Natural killer cell (primary cell): ENCODE measurements at places on chromosomes 5 and 9. TPM values are rescaled to one million over a fixed set of nuclear protein-coding genes. Genes with fewer than 3 reads are reported as not detected.

FIBCD1 gene
- not detected for total RNA-seq

TLX3 gene
- total RNA-seq: not detected

- H3K4me3 ChIP-seq: no peak overlapping the region
- H3K27me3 ChIP-seq: no peaks in the 10 kb centered on the region
- no peak for DNase-seq
- H3K36me3 ChIP-seq: no peaks in the 10 kb centered on the region
Measured at GRCh38 chr5:143898916-143899591, 87.1 kb downstream of the HMHB1 start.

SLC34A3 gene
- not detected for total RNA-seq

MCC gene
- total RNA-seq: 0.68 TPM

ADAMTSL1 gene
- not detected for total RNA-seq

LURAP1L gene
- not detected for total RNA-seq

DNA sequence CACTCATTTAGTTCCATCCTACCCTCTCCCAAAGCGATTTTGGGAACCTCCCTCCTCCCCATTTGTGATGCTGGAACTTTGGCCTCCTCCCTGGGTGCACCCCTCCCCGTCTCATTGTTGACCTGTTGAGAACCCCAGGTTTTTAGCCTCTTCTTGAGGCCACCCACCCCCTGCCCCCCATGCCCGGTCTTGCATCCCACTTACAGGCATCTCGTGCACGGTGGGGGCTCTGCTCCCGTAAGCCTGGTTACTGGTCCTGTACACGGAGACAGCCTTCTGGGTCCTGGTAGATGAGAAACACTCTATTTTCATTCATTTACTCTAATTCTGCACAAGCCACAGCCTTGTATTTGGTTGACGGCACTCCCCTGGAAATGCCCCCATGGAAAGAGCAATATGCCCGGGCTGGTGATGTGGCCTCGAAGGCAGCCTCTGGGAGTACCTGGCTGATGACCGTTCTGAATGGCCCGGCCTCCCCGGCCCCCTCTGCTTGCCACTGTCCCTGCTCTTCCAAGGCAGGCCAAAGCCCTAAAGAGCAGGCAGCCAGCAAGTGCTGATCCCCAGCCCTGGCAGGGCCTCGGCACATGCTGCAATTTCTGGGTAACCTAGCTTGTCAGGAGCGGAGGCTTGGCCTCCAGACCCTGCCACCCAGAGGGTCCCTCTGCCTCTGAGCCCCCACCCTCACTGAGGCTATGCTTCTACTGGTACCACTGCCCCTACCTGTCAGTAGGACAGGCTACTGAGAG lies 1.9 kb upstream of the MRPS2 start:
- H3K27ac ChIP-seq: no peak overlapping the region
- H3K4me1 ChIP-seq: peaks cover 28% of the 10 kb centered on the region
- no peak overlapping the region for H3K4me3 ChIP-seq
- H3K36me3 ChIP-seq: peaks cover 4% of the 10 kb centered on the region
- no peak for DNase-seq

DNA sequence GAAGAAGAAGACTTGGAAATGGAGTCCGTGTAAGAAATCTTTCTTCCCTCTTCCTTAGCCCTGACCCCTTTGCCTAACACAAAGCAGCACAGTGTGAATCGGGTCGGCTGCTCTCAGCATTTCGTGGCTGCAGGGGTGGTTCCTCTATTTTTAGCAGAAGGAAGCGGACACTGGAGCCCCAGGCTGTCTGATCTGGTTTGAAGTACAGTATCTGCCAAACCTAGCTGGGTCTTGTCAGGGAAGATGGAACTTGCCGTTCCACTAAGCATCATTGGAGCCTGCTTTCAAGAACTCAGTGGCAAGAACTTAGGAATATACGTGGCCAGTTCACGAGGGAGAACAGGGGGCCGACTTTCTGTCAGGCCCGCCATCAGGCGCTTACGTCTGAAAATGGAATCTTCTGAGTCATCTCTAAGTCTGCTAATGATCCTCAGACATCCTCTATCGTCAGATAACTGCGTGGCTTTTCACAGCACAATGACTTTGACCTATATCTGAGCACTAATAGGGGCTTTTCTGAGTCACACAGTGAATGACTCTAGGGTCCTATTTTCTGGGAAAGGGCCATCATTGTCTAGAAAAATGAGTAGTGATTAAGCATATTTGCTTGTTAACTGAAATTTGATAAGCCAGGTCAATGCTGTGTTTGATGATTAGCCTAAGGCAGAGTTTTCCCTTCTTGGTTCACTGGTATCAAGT lies 43.3 kb upstream of the NCS1 start:
- peak overlapping the region; percentile 1 for H3K4me3 ChIP-seq
- DNase-seq: peak; percentile 63
- no peaks in the 10 kb centered on the region for H3K27me3 ChIP-seq
- peaks cover 7% of the 10 kb centered on the region for H3K36me3 ChIP-seq
- H3K4me1 ChIP-seq: peaks cover 65% of the 10 kb centered on the region

HMGCS1 gene
- 85.8 TPM for total RNA-seq

DNA sequence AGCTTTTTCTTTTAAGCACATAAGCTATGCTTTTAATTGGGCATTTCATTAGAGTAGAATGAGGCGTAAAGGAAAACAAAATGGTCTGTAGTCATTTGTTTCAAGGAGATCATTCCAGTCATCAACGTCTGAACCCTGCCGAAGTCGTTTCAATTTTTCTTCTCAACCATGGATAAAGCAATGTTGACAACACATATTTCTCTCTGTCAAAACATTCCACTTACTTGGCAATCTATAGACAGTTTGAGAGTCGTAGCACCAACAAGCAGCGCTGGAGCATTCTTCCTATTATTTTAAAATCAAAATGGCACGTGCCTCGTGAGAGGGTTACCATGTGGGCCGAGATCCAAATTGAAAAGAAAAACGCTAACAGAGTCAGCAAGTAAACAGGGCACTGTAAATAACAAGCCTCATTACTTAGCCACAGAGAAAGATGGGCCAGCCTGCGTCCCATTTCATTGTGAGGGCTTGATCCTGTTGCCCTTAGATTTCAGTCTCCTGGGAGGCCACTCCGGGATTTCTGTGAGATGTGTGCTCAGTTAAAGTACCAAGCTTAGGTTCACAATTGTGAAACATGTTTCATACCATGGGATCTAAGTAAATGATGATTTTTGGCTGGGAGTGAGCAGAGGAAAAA lies 422.9 kb downstream of the DTWD2 start:
- H3K4me1 ChIP-seq: no peaks in the 10 kb centered on the region
- no peak overlapping the region for H3K4me3 ChIP-seq
- H3K27me3 ChIP-seq: no peaks in the 10 kb centered on the region
- DNase-seq: no peak
- no peaks in the 10 kb centered on the region for H3K36me3 ChIP-seq

DNA sequence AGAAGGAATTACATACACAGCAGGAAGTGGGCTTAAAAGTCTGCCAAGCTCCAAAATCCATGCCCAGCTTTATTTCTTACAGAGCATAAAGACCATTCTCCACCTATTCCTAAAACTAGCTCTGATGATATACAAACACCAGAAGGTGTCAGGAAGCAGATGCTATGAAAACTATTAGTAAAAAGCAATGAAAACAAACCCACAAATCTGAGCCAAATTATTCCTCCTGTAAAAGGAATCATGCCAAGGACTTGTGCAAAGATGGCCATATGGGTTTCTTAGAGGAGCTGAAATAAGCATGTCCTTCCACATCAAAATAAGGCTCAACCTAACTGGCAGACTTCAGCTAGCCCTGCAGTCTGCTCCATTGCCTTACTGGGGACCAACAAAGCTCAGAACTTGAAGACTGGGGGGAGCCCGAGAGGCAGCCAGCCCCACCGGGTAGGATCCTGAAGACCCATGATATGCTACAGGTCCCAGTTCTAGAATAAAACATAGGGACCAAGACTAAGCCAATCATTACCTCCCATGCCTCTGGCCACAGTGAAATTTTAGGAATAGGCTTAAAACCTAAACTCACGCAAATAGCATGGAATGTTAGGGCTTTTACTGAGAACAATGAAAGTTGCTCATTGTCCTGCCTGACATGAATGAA lies 42.8 kb upstream of the GABRP start:
- peaks cover 2% of the 10 kb centered on the region for H3K27me3 ChIP-seq
- DNase-seq: no peak
- H3K4me1 ChIP-seq: peaks cover 7% of the 10 kb centered on the region
- H3K36me3 ChIP-seq: no peaks in the 10 kb centered on the region
